ENCODE measurements at places on chromosomes 7 and 10. TPM values are rescaled to one million over a fixed set of nuclear protein-coding genes. Genes with fewer than 3 reads are reported as not detected.
A peak's percentile ranks its signal among the peaks of the same experiment; 100 is the strongest.

GRCh38 chr10:50211670-50212069, 39.6 kb downstream of the ASAH2 start:
- H3K27ac ChIP-seq: no peak overlapping the region
- no peak overlapping the region for H3K4me3 ChIP-seq
- DNase-seq: no peak
- no peaks in the 10 kb centered on the region for H3K36me3 ChIP-seq
- peaks cover 3% of the 10 kb centered on the region for H3K4me1 ChIP-seq

The GIMAP7 gene
- 244 TPM for total RNA-seq

DNA sequence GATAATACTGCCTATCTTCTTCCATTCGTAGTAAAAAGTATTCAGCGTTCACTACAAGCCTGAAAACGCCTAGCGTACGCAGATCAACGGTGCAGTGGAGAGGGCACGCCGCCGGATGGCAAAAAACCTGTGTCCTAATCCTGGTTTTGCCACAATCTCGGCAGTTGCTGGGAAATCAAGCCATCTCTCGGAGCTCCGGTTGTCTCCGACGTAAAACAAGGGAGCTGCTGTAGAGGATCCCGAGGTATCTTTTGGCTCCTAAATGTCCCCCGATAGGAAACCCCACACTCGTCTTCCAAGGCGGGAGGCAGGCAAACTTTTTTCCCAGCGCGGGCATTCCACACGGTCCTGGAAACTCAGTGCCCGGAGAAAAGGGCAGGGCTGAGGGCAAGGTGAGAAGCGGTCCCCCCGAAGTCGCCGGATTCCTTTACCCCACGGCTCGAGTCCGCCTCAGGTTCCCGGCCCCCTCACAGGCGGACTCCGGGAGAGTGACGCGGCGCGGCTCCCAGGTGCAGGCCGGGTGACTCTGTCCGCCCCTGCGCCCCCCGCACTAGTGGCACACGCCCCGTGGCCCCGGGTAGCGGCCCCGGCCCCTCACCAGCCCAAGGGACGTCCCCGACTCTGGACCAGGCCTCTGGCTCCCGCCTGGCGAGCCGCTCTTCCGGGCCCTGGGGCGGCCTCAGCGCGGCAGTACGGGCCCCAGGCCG, 649 bp downstream of the IDE start:
- DNase-seq: peak; percentile 46
- peaks cover 9% of the 10 kb centered on the region for H3K36me3 ChIP-seq
- H3K27ac ChIP-seq: peak overlapping the region; percentile 90
- H3K4me3 ChIP-seq: peak overlapping the region; percentile 83
- peaks cover 2% of the 10 kb centered on the region for H3K27me3 ChIP-seq

DNA sequence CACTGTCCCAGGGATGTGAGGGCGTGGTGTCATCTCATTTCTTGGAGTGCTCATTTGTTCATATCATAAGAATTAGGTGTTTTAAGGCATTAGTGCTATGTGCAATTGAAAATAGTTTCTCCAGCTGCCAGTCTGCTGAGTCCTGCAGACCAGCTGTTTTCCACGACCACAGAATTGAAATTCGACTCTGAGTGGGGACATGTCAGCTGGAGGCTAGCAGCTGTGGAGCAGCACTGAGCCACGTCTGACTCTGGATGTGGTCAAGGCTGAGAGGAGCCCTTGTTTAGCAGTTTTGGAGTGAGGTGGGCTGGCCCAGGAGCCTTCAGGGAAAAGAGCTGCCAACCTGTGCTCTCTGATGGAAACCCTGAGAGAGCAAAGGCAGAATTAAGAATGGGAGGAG, 156.3 kb upstream of the GRB10 start:
- no peak overlapping the region for H3K27ac ChIP-seq
- no peaks in the 10 kb centered on the region for H3K4me1 ChIP-seq
- H3K4me3 ChIP-seq: no peak overlapping the region
- no peak for DNase-seq
- H3K27me3 ChIP-seq: peaks cover 13% of the 10 kb centered on the region

- no peak for DNase-seq
- no peak overlapping the region for H3K4me3 ChIP-seq
- no peaks in the 10 kb centered on the region for H3K27me3 ChIP-seq
- H3K27ac ChIP-seq: no peak overlapping the region
- peaks cover 43% of the 10 kb centered on the region for H3K36me3 ChIP-seq
These were observed 25.2 kb downstream of the LOXL4 start for GRCh38 chr10:98242823-98243222.

GRCh38 chr7:27091941-27092818, 3.6 kb downstream of the HOXA1 start:
- no peak overlapping the region for H3K27ac ChIP-seq
- H3K27me3 ChIP-seq: peaks cover 87% of the 10 kb centered on the region
- no peak overlapping the region for H3K4me3 ChIP-seq
- DNase-seq: no peak
- peaks cover 5% of the 10 kb centered on the region for H3K36me3 ChIP-seq
- peaks cover 21% of the 10 kb centered on the region for H3K4me1 ChIP-seq

- DNase-seq: no peak
- H3K27ac ChIP-seq: no peak overlapping the region
- no peaks in the 10 kb centered on the region for H3K36me3 ChIP-seq
- H3K27me3 ChIP-seq: peaks cover 16% of the 10 kb centered on the region
These were observed 27.9 kb upstream of the LOXL4 start for GRCh38 chr10:98295907-98296306.

DNA sequence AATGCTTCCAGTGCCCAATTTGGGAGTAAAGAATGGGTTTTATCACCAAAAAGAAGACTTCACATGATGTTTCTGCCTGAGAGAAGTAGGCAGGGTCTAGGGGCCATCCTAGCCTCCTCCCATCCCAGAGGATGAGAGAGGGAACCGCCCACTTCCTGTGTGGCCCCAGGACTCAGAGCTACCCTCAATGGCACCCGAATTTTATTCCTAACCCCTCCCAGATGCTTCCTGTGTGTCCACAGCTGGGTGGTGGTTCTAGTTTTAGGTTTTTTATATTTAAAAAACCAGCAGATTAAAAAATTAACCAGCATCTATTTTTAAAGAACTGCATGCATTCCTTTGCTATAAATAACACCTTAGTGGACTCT, 583.5 kb downstream of the PTPRN2 start:
- no peaks in the 10 kb centered on the region for H3K4me1 ChIP-seq
- no peaks in the 10 kb centered on the region for H3K27me3 ChIP-seq
- no peak for DNase-seq
- no peak overlapping the region for H3K4me3 ChIP-seq
- no peak overlapping the region for H3K27ac ChIP-seq
- no peaks in the 10 kb centered on the region for H3K36me3 ChIP-seq

The TRIM24 gene
- total RNA-seq: 26.2 TPM

GRCh38 chr7:30253796-30254165, 30.6 kb upstream of the ZNRF2 start:
- no peak overlapping the region for H3K4me3 ChIP-seq
- no peak overlapping the region for H3K27ac ChIP-seq
- peaks cover 20% of the 10 kb centered on the region for H3K4me1 ChIP-seq
- H3K36me3 ChIP-seq: no peaks in the 10 kb centered on the region
- no peak for DNase-seq

- H3K27me3 ChIP-seq: no peaks in the 10 kb centered on the region
- H3K4me1 ChIP-seq: no peaks in the 10 kb centered on the region
- no peaks in the 10 kb centered on the region for H3K36me3 ChIP-seq
- H3K4me3 ChIP-seq: no peak overlapping the region
- no peak overlapping the region for H3K27ac ChIP-seq
These were observed 71.2 kb downstream of the GRID1 start for GRCh38 chr10:86295351-86295750.

DNA sequence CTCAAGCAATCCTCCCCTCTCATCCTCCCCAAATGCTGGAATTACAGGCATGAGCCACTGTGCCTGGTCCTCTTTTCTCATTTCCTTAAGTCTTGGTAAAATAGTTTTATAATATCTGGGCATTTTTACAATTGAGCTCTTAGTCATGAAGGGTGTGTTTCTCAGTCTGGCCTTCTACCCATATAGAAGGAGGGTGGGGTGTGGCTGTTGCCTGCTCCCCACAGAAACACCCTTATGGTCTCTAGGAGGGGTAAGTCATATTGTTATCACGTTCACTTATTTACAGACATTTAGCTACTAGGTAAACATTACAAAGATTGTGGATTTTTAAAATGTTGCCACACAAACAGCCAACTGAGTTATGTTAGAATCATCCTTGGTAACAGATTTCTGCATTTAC, 6.7 kb upstream of the OTUD1 start:
- H3K4me3 ChIP-seq: no peak overlapping the region
- no peaks in the 10 kb centered on the region for H3K27me3 ChIP-seq
- H3K36me3 ChIP-seq: no peaks in the 10 kb centered on the region
- H3K27ac ChIP-seq: no peak overlapping the region
- no peak for DNase-seq
- H3K4me1 ChIP-seq: no peaks in the 10 kb centered on the region

The CHN2 gene
- total RNA-seq: 2.4 TPM

GRCh38 chr10:31274310-31274709, 44.7 kb upstream of the ZEB1 start:
- peaks cover 3% of the 10 kb centered on the region for H3K27me3 ChIP-seq
- no peak overlapping the region for H3K27ac ChIP-seq
- H3K4me3 ChIP-seq: no peak overlapping the region

- H3K4me3 ChIP-seq: no peak overlapping the region
- DNase-seq: no peak
- no peaks in the 10 kb centered on the region for H3K27me3 ChIP-seq
- no peaks in the 10 kb centered on the region for H3K4me1 ChIP-seq
- H3K27ac ChIP-seq: no peak overlapping the region
These were observed 260.1 kb downstream of the BMPER start for GRCh38 chr7:34165466-34165865.

GRCh38 chr7:82559193-82559805, 115.7 kb upstream of the CACNA2D1 start:
- H3K36me3 ChIP-seq: no peaks in the 10 kb centered on the region
- no peak overlapping the region for H3K4me3 ChIP-seq
- no peaks in the 10 kb centered on the region for H3K27me3 ChIP-seq
- no peaks in the 10 kb centered on the region for H3K4me1 ChIP-seq

- H3K27me3 ChIP-seq: no peaks in the 10 kb centered on the region
- peak within 1 kb of the TSS; percentile 56 for H3K27ac ChIP-seq
- H3K4me1 ChIP-seq: peaks cover 45% of the 10 kb centered on the region
- H3K36me3 ChIP-seq: peaks cover 2% of the 10 kb centered on the region
- peak within 1 kb of the TSS; percentile 70 for H3K4me3 ChIP-seq
These were observed at the start of gene EPHA1 for GRCh38 chr7:143408686-143409561. Gene EPHA1, minus strand, starts transcription at chr7:143408856. Its CDS starts 51 bp downstream, at chr7:143408805.

DNA sequence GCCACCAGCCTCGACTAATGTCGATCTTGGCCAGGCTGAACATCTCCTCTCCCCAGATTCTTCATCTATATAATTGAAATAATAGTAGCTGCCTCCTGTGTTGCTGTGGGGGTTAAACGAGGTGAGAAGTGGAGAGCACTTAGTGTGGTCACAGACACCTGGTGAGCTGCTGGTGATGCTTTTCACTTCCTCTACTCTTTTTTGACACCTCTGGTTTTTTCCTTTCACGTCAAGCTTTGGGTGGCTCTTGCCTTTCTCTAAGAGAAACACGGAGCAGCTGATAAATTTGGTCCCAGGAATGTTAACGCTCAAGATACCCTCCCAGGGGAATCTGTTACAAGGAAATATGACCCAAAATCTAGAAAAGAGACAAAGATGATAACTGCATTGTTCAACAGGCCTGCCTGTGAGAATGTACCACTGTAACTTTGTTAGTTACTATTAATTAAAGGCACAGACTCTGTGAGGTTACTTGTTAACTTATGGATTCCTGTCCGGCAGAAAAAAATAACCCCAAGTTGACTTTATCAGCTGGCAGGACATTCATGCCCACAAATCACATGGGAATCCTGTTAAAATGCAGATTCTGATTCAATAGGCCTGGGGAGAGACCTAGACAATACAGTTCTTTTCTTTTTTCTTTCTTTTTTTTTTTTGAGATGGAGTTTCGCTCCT, 9.5 kb upstream of the NPFFR1 start:
- H3K4me1 ChIP-seq: peaks cover 5% of the 10 kb centered on the region
- no peak overlapping the region for H3K27ac ChIP-seq
- DNase-seq: no peak
- no peaks in the 10 kb centered on the region for H3K36me3 ChIP-seq

The CLCN1 gene
- total RNA-seq: 0.06 TPM

The DNAJB12 gene
- total RNA-seq: 31.8 TPM

GRCh38 chr10:17122726-17123661, 6.6 kb downstream of the CUBN start:
- H3K36me3 ChIP-seq: peaks cover 7% of the 10 kb centered on the region
- H3K27me3 ChIP-seq: no peaks in the 10 kb centered on the region
- DNase-seq: no peak

The PAPOLB gene
- total RNA-seq: 0.05 TPM

GRCh38 chr10:113020838-113021237, 70.8 kb downstream of the TCF7L2 start:
- H3K4me1 ChIP-seq: no peaks in the 10 kb centered on the region
- no peaks in the 10 kb centered on the region for H3K36me3 ChIP-seq
- H3K27ac ChIP-seq: no peak overlapping the region
- peaks cover 13% of the 10 kb centered on the region for H3K27me3 ChIP-seq

The SLC26A4 gene
- total RNA-seq: 2.0 TPM

GRCh38 chr7:138663725-138664710, 37.1 kb downstream of the SVOPL start:
- no peak for DNase-seq
- H3K4me3 ChIP-seq: peak overlapping the region; percentile 65
- H3K36me3 ChIP-seq: no peaks in the 10 kb centered on the region
- peaks cover 23% of the 10 kb centered on the region for H3K4me1 ChIP-seq
- peaks cover 28% of the 10 kb centered on the region for H3K27me3 ChIP-seq
- H3K27ac ChIP-seq: no peak overlapping the region

DNA sequence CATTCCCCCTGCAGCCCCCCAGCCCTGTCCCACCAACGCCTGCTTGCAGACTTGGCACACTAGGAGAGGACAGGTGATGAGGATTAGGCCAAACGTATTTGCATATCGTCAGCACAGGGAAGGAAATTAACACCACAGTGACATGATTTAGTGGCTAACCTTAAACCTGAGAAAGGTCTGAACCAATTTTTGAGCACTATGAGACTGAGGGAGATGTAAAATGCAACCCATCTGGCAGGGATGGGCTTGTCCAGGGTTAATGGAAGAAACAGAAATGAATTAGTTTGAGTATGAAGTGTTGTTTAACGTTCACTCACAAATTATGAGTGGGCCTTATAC, 183.6 kb downstream of the TAX1BP1 start:
- H3K36me3 ChIP-seq: no peaks in the 10 kb centered on the region
- H3K27me3 ChIP-seq: no peaks in the 10 kb centered on the region
- H3K4me3 ChIP-seq: no peak overlapping the region
- no peak overlapping the region for H3K27ac ChIP-seq
- DNase-seq: no peak

- H3K27me3 ChIP-seq: peaks cover 21% of the 10 kb centered on the region
- DNase-seq: no peak
- H3K4me3 ChIP-seq: no peak overlapping the region
- no peaks in the 10 kb centered on the region for H3K36me3 ChIP-seq
- peaks cover 35% of the 10 kb centered on the region for H3K4me1 ChIP-seq
- peak overlapping the region; percentile 31 for H3K27ac ChIP-seq
These were observed 408.3 kb upstream of the MGMT start for GRCh38 chr10:129058664-129059155.

The NOS3 gene
- total RNA-seq: 22.3 TPM

The AKR1E2 gene
- total RNA-seq: 11.2 TPM
